IgD-negative memory B cell (primary cell): ENCODE measurements at places on chromosomes 11 and 22. TPM values are rescaled to one million over a fixed set of nuclear protein-coding genes. Genes with fewer than 3 reads are reported as not detected.

Gene KDM4D
- polyA plus RNA-seq, result 0.99 TPM

Gene SLC22A25
- not detected for polyA plus RNA-seq

Gene KRTAP5-10
- not detected for polyA plus RNA-seq

Gene MUC6
- not detected for polyA plus RNA-seq

Gene GNG3
- 13.3 TPM for polyA plus RNA-seq

Gene CADM1
- 2.0 TPM for polyA plus RNA-seq

Gene SLC16A8
- polyA plus RNA-seq, result not detected

Gene PSMA1
- 138 TPM for polyA plus RNA-seq

Gene KRTAP5-5
- polyA plus RNA-seq, result not detected

Gene NFAM1
- 1.1 TPM for polyA plus RNA-seq

Gene ACCSL
- polyA plus RNA-seq, result 0.19 TPM

Gene PATE2
- polyA plus RNA-seq, result not detected

Gene MS4A6A
- 2.4 TPM for polyA plus RNA-seq

Gene ESAM
- polyA plus RNA-seq, result 2.5 TPM

Gene KCTD14
- 0.30 TPM for polyA plus RNA-seq

Gene GGT5
- not detected for polyA plus RNA-seq

Gene UBQLN3
- not detected for polyA plus RNA-seq

Gene SPTBN2
- not detected for polyA plus RNA-seq

Gene PRAME
- polyA plus RNA-seq, result not detected

Gene A4GALT
- polyA plus RNA-seq, result not detected

Gene CDC42BPG
- polyA plus RNA-seq, result 0.15 TPM

Gene TREH
- polyA plus RNA-seq, result not detected

Gene SOX6
- not detected for polyA plus RNA-seq

Gene TEAD1
- polyA plus RNA-seq, result not detected

Gene TSGA10IP
- not detected for polyA plus RNA-seq

Gene TMEM191B
- polyA plus RNA-seq, result not detected

Gene KRTAP5-8
- polyA plus RNA-seq, result not detected

Gene FOLH1
- not detected for polyA plus RNA-seq

Gene HTR3B
- polyA plus RNA-seq, result not detected

Gene DSCAML1
- not detected for polyA plus RNA-seq

Gene SYVN1
- 61.2 TPM for polyA plus RNA-seq

Gene NLRX1
- 5.6 TPM for polyA plus RNA-seq

Gene SCUBE1
- polyA plus RNA-seq, result not detected

Gene ANO5
- not detected for polyA plus RNA-seq

Gene TMEM9B
- 104 TPM for polyA plus RNA-seq

Gene C11orf42
- polyA plus RNA-seq, result not detected

Gene PKDREJ
- polyA plus RNA-seq, result not detected

Gene CLCF1
- 5.1 TPM for polyA plus RNA-seq

Gene TRIM6
- not detected for polyA plus RNA-seq

Gene VPREB1
- polyA plus RNA-seq, result 1.4 TPM

Gene SCGB1D2
- polyA plus RNA-seq, result not detected
